CD8-positive, alpha-beta T cell (primary cell): ENCODE measurements at places on chromosomes 7 and 10.
A peak's percentile ranks its signal among the peaks of the same experiment; 100 is the strongest.

DNA sequence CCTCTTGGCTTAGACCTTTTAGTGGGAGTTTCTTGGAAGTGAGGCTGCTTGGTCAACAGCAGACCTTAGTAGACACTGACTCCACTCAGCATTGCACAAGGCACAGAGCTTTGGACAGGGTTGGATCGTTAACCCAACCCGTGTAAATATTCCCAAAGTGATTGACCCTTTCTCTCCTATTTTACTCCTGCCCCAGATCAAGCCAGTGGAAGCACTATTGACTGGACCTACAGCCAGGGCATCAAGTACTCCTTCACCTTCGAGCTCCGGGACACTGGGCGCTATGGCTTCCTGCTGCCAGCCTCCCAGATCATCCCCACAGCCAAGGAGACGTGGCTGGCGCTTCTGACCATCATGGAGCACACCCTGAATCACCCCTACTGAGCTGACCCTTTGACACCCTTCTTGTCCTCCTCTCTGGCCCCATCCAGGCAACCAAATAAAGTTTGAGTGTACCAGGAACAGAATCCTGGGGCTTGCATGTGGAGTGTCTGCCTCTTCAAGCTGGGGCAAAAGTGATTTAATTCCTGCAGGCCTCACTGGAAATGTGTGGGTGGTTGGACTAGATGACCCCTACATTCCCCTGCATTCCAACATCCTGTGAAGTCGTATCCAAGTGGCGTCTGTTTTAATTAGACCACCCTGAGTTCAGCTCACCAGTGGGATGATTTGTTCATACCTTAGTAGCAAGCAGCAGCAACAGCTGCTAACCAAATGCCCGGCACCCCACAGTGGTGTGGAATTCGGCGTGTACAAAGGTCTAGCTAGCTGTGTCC, 7.5 kb downstream of the CPA1 start:
- DNase-seq: no peak

DNA sequence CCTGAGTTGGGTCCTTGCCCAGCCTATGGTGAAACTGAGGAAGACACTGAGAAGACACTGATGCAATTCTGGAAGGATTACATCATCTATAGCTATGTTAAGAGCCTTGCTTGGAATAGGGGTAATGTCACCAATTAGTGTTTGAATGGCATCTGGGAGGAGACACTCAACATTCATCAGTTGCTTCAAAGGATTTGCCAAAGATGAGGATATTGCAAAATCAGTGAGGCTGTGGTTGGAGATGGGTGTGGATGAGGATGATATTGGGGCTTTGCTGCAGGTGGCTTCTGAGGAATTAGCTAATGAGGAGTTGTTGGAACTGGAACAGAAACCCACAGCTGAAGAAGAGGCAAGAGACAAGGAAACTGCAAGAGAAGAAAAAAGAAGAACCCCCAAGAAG, 146.7 kb upstream of the SP4 start:
- DNase-seq: no peak

GRCh38 chr10:68105820-68106219, 3.5 kb upstream of the MYPN start:
- DNase-seq: no peak

DNA sequence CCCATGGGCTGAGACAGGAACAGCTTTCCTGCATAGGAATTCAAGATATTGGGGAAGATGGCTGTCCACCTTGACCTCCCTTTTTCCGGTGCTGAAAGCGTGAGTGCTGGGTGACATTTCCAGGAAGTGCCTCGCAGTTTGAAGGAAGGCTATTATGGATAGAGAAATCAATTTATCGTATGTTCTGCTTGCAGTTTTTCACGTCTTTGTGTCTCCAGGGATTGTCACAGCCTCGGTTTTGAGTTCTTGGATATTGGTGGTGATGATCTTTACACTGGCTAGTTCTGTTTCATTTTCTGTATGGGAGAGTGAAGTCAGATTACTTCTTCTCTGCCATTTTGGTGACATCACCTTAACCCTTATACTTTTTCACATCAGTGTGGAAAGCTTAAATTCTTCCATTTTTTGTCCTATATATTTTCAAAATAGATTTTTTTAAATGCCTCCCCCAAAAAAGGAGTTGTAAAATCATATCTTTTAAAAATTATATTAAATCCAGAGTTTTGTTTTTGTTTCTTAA, 102.5 kb upstream of the APBB1IP start:
- DNase-seq: no peak

GRCh38 chr7:3897430-3898372, 596.6 kb downstream of the SDK1 start:
- peak; percentile 51 for DNase-seq

DNA sequence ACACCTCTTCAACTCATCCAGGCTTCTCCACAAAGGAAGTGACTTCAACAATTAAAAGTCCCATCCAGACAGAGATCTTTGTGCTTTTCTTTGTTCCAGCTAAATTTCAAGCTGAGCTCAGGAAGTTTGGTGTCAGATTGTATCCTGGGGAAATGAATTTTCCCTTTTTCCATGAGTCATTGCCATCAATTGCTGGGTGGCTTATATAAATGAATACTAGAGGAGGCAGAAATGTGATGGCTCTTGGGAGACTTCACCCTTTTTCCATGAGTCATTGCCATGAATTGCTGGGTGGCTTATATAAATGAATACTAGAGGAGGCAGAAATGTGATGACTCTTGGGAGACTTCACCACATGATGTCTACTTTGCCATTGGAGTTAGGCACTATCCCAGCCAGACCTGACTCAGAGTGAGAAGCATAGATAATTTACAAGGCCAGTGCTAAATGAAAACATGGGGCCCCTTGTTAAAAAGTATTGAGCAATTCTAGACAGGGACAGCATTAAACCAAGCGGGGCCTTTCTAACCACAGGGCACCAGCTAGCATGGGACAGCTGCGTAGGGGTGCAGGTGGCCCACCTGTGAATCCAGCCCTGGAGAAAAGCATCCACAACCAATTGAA, 339.2 kb upstream of the PODXL start:
- no peak for DNase-seq

GRCh38 chr7:150668472-150668911, 17.0 kb upstream of the GIMAP2 start:
- DNase-seq: peak; percentile 94

DNA sequence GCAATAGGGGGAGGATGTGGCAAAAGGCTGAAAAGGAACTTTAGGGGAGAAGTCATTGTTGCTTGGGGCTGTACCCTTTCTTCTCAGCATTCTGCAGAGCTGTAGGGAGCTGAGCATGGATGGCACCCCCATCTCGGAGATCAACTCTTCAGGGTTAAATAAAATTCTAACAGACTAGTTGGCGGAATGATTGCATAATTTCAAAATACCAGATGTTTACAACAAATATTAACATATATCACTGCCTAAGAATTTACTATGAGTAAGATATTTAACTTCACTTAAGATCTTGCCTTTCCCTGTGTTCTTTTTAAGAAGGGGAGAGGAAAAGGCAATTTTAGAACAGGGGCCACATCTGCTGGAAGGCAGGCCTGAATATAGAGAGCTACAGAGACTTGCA, 509 bp upstream of the OR2F1 start:
- DNase-seq: no peak

- no peak for DNase-seq
Observed at GRCh38 chr10:117617086-117617485, 74.5 kb downstream of the EMX2 start.

DNA sequence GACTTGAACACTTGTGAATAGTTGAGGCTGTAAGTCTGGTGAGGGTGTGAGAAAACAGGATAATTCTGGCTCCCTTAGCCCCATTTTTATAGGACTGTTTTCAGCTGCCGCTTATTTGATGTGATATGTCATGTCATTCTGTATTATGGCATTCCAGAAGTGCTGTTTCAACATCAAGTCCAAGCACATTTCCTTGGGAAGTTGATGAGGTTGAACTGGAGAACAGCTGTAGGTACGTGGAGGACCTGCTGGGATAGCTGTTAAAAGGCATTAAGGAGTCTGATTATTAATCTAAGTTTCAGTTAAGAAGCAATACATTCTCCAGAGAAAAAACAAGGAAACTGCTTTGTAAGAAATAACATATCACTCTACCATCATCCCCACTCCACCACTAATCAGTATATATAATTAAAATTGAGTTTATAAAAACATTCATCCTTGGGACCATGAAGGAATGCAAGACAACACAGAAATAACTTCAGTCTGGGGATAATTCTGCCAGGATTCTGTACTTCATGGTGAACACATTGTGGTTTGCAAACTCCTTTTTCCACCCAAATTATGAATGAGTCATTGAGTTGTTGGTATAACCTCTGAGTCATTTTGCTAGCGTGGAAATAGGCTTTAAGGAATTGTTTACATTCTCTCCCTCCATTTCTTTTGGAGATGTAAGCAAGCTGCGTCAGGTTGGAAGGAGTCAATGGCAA, 39.9 kb upstream of the TMEM229A start:
- no peak for DNase-seq

- DNase-seq: peak; percentile 53
Observed at GRCh38 chr10:69716711-69717560, 84.8 kb upstream of the COL13A1 start.

- DNase-seq: no peak
Observed at GRCh38 chr7:35477609-35478008, 217.3 kb downstream of the HERPUD2 start.

- DNase-seq: no peak
Observed at GRCh38 chr7:130379019-130379418, 1.3 kb upstream of the CPA1 start.

DNA sequence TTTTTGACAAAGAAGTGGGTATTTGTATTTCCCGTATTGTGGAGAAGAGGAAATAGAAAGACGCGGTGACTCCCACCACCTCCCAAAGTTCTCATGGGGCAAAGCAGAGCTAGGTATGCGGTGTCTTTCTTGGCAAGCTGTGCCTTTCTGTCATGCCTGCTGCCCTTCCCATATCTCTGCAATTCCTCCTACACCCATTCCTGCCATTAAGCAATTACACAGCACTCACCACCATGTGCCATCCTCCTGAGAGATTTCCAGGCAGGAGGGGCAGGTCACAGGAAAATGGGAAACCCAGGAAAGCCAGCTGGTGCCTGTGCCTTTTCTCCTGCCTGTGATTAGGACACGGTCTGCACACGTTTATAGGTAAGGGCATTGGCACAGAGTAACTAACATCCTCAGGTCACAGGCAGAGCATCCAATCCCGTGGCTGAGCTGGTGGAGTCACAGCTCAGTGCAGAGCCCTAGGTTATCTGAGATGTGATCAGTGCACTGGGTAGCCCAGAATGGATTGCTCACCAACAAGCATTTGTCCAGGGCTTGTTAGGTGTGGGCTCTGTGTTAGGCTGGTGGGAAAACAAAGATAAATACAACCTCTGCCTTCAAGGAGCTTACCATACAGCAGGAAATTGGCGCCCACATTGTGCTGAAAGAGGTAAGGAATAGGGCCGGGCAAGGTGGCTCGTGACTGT, 9.4 kb upstream of the CRTAC1 start:
- DNase-seq: no peak

GRCh38 chr7:1977059-1977875, 255.5 kb downstream of the MAD1L1 start:
- DNase-seq: no peak

- DNase-seq: no peak
Observed at GRCh38 chr10:124632064-124632531, 112.1 kb downstream of the FAM53B start.

- DNase-seq: no peak
Observed at GRCh38 chr7:129882531-129882930, 70.2 kb downstream of the UBE2H start.

- no peak for DNase-seq
Observed at GRCh38 chr10:50501924-50502452, 121.8 kb downstream of the SGMS1 start.

DNA sequence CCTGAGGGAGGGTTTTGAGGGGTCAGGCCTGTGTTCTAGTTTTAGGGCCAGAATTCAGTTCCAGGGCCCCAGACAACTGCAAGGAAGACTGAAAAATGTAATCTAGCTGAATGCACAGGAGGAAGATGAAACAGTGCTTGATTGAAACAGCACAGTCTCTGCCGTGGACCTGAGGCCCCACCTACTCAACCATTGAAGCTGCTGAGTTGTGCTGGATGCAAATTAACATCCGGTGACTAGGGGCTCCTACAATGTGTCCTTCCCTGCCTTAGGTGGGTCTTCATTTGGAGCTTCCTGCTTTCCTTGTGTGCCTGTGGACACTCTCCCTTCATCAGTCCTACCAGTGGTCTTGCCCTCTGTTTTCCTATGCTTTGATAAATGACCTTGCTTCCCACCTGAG, 5.7 kb downstream of the GLRX3 start:
- no peak for DNase-seq

GRCh38 chr10:85448716-85449115, 917.9 kb downstream of the GRID1 start:
- no peak for DNase-seq

- no peak for DNase-seq
Observed at GRCh38 chr10:21280037-21280436, 245.4 kb downstream of the SKIDA1 start.

DNA sequence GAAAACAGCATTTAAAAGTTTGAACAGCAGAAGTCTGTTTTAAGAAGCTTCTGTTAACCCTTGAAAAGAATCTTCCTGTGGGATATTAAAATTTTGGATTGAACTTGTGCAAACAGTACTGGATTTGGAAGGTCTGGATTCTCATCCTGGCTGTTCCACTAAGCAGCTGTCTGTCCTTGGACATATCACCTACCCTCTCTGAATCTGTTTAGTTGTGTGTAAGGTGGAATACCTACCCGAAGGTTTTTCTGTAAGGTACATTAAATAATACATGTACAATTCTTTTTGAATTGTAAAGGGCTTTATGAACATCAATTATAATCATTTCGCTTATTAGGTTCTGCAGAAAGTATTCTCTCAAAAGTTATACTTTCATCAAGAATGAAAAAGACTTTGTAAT, 2.2 kb downstream of the PDCD4 start:
- no peak for DNase-seq

- DNase-seq: no peak
Observed at GRCh38 chr10:69315100-69315542, 36.8 kb downstream of the HK1 start.

DNA sequence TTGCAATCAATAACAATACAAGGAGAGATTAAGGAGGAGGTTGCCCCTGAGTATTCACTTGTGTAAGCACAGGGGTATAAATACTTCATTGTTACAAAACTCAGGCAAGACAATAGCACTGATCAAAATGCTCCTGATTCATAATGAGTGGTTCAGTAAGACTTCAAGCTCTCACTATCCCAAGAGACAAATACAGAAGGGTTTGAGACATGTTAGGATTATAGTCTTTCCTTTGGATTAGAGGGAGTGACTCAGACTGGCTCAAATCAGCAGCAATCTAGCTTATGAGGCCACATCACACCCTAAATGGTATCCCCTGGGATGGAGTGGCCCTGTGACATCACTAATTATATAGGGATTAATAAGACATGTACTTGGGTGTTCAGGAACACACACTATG, 167.2 kb upstream of the HGF start:
- DNase-seq: no peak

- no peak for DNase-seq
Observed at GRCh38 chr7:36884910-36885309, 160.6 kb upstream of the AOAH start.
